ENCODE measurements at places on chromosomes 3 and 15.

GRCh38 chr3:29454161-29454611 lies 173.3 kb downstream of the RBMS3 start:
- no peak for DNase-seq

DNA sequence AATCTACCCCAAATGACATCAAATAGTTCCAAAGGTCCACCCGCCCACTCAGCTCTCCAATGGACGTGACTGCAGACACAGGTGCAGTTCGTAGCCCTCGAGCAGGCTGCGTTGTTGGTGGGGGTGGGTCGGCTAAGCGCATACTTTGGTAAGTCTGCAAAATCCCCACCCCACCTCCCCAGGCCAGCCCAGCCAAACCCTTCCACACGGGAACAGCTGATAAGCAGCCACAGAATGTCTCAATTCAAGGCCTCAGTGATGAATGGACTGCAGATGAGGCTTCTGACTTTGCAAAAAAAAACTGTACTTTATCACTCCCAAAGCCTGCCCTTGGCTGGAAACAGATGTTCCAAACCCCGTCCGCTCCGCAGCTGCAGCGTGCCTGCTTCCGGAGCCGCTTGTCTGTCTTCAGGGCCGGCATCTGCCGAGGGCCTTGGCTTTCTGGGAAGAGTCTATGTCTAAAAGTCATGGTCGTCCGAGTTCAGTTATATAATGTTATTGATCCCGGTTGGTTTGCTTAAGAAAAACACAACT lies 38.2 kb downstream of the PCSK6 start:
- DNase-seq = no peak

DNA sequence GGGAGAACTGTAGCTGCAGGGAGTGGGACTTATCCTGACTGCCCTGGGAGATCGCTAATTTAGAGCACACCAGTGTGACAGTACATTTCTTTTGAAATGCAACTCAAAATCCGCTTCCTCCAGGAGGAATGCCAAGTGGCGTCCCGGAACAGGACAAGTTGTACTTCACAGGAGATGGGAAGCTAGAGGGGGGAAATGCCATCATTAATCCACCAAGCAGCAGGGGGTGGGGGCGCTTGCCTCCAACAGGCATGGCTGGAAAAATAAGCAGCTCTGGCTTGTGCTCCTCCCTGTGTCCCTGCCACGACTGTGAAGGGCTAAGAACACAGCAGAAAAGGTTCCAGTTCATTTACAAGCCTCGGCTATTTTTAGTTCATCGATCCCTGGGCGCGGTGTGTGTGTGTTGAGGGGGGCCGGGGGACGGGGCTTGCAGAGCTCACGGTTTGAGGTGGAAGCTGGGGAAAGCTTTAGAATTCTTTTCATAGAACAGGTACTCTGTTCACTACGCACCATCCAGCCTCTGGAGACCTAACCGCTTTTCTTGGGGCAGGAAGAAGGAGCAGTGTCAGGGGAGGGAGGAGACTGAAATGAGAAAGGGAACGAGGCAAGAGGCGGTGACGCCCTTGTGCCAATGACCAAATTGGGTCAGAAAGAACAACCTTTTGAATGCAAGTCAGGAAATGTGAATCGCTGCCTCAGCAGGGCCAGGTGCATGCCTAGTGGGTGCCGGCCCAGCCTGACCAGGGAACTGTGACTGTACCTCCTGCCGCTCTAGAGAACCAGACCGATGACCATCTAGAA lies 51.8 kb upstream of the DGKG start:
- no peak for DNase-seq

DNA sequence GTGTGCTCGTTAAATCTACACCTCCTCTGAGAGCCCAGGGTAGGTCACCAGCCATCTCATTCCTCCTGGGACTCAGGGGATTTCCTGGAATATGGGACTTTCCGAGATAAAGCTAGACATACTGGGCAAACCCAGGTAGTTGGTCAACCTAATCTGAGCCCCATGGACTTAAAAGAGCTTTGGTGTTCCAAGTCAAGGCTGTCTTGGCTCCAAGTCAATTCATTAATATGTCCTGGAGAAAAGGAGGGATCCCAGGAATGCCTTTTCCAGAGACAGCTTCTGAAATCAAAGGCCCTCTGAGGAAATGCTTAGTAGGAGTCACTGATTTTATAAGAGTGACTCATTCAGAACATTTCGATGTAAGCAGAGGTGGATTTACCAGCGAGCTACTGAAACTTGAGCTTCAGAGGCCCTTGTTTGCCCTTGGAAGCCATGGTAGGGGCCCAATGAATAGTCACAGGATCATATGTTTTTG lies 137.3 kb upstream of the UBE2E1 start:
- peak; percentile 49 for DNase-seq

GRCh38 chr3:150739200-150739863 lies 23.6 kb downstream of the SIAH2 start:
- DNase-seq = no peak

- no peak for DNase-seq
These were observed 279.9 kb downstream of the SCAPER start for GRCh38 chr15:76625267-76625666.

DNA sequence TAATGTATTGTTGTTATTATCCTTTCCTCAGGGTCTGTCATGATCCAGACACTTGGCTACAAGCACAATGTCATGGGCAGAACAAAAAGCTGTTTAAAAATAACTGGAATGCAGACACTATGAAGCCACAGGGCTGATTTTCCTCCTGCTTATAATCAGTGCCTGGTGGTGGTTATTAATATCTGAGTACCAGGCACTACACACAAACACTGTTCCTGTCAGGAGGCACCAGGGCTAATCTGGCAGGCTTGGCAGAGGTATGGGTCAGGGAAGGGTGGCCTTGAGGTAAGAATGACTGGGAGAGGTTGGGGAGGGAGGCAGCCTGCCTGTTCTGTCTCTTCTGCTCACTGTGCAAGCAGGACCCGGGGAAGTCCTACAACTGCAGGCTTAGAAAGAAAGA lies 67.2 kb downstream of the WDR76 start:
- DNase-seq = no peak

- DNase-seq = no peak
These were observed 127.1 kb downstream of the MEGF11 start for GRCh38 chr15:66126456-66126855.

DNA sequence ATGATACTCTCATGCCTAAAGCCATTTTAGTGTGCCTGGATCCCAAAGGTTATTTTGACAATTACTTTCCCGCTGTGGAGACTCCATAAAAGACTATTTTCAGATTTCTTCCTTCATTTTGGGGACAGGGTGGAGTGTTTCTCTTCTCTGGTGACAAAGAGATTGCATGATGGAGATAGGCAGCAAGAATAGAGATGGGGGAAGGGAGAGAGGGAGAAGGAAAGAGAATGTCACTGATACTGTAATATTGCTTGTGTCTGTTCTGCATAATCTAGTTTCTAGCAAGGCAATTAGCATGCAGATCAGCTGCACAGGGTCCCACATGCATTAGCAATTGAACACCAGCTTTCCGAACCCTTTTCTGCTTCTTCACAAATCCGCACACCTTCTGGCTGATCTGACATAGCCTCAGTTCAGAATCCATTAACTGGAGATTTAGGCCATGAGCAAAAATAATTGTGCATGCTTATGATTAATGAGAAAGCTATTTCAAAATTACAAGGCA lies 222.4 kb downstream of the OXSM start:
- DNase-seq = no peak

- no peak for DNase-seq
These were observed 160.5 kb upstream of the C2CD4B start for GRCh38 chr15:62325597-62325996.

- DNase-seq = no peak
These were observed 30.2 kb upstream of the USP3 start for GRCh38 chr15:63473999-63474809.

DNA sequence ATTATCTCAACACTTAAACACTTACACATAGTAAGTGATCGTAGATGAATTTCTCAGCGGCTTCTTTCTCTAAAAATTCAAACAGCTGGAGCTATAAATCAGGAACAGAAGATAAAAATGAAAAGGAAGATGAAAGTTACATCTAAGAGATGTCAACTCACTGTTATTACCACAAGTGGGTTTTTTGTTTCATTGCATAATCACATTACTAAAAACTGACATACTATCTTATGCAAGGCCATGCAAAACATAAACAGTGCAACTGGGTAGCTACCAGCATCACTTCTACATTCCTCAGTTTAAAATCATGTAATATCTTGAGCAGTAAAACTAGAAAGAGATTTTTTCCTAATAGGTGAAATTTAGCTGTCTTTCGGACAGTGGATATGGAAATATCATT lies 14.9 kb downstream of the MINDY4B start:
- DNase-seq = no peak

DNA sequence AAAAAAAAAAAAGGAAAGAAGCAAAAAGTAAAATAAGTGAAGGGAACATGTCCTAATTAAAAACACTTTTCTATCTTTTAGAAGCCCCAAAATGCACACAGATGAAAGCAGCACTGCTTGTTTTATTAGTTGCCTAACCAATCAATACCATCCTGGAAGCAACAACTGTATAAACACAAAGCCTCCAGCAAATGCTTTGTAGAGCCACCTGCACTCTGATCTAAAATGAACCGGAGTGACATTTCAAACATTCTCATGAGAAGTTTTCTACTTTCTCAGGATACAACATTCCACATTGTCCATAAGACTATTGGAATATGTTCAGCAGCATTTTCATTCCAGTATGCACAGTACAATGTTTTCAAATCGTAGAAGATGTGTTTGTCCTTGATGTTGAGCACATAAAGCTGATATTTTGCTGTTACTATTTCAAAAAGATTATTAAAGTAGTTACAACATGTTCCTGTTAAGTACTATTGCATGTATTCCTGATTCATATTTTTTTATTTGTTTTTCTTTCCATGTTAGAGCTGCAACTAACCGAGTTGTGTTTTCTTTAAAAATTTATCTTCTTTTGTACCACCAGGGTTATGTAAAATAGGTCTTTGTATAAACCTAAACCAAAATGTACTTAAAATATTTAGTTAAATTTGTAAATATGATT lies 50.3 kb upstream of the PLSCR5 start:
- peak; percentile 51 for DNase-seq

GRCh38 chr3:4776980-4777581 lies 202.2 kb upstream of the BHLHE40 start:
- no peak for DNase-seq

- DNase-seq = peak; percentile 43
These were observed 15.3 kb upstream of the IREB2 start for GRCh38 chr15:78422571-78423340.

- DNase-seq = peak; percentile 7
These were observed 49.1 kb downstream of the IQCH start for GRCh38 chr15:67303490-67304363.

DNA sequence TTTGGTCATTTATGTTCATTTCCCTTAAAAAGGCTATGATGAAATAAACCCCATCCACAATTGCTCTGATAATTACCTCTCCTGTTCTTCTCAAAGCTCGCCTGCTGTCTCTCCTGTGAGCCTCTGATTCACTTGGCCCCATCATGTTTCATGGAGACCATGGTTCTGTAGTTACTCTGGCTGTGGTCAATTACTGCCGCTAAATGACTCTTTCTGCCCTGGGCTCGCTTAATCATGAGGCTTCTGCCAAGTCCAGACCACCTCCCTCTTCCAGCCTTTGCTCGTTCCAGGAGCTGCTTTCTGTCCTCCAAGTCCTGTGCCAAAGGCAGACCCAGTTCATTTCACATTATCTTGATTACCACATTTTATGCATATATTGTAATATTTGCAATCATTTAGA lies 91.9 kb downstream of the THSD4 start:
- no peak for DNase-seq

DNA sequence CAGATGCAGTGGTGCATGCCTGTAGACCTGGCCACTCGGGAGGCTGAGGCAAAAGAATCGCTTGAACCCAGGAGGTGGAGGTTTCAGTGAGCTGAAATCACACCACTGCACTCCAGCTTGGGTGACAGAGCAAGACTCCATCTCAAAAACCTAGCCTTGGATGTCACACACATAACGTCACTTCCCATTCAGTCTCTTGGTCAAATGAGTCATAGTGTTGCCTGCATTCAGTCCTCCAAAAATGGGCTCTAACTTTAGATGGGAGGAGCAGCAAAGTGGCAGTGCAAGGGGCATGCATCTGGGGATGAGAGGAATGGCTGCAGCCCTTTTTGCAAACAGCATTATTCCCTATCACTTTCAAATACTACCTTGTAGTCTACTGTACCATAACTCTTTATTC lies 62.9 kb upstream of the AGBL1 start:
- DNase-seq = no peak

DNA sequence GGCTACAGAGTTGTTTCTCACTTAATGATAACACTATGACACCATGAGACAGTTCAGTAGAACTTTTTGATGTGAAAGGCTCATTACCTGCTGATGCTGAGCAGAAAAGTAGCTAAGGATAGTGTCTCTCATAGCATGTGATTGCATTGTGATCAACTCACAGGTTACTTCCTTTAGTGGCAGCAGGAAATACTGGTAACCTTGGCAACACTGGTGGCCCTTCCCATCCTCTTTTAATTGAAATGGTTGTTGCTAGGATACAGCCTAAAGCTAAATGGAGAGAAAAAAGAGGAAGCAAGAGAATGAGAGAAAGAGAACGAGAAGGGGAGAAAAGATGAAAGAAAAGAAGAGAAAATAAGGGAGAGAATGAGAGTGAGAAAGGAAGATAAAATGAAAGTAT lies 204.7 kb upstream of the GAP43 start:
- DNase-seq = no peak

GRCh38 chr3:48826451-48826850 lies 21.2 kb downstream of the PRKAR2A start:
- peak; percentile 69 for DNase-seq

DNA sequence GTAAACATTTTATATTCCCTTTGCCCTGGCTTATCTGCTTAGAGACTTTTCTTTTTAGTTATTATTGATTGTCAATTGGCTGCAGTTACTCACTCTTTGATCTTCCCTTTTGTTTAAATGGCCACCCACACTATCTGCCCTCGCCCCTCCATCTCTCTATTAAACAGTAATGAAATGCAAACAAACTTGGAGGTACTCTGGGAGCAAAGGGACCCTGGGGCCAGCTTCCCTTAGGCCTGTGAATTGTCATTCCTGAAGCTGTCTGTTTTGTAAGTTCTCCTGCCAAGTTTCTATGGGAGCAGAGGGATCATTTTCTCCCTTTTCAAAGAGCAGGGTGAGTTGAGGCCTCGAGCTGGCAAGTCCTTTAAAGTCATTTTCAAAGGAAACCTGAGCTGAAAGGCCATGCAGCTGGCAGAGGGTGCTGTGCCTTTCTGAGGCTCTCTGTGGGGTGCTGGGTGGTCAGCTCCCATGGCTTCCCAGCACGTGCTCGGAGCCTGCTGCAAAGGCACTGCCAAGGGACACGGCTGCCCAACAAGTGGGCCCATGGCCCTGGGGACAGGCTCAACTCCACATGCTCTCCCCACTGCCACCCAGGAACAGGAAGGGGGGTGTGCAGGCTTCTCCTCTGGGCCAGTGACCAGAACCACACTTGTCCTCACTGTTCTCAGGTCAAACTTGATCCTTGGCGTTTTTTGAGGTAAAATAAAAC lies 17.4 kb upstream of the RTP2 start:
- no peak for DNase-seq

Measured in smooth muscle cell of the brain vasculature (primary cell).